ENCODE measurements at places on chromosomes 4 and X.

- DNase-seq, result no peak
Observed at GRCh38 chr4:173839865-173840264, 309.8 kb upstream of the HAND2 start.

- no peak for DNase-seq
Observed at GRCh38 chr4:34720571-34720970, 1523.7 kb downstream of the ARAP2 start.

DNA sequence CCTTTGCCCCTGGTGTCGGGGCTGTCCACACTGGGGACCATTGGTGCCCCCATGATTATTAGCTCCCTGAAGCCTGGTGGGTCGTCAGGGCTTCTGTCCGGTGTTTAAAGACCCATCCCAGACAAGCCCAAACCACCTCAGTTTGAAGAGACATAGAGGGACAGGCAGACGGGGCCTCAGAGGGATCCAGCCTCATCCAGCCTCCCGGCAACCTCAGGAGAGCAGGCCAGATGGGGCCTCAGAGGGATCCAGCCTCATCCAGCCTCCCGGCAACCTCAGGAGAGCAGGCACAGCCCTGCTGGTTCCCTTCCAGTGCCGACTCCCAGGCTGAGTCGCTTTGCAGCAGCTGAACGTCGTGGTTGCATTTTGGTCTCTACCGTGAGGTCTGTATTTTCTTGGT is 32.1 kb downstream of the PIGG start:
- DNase-seq, result no peak

DNA sequence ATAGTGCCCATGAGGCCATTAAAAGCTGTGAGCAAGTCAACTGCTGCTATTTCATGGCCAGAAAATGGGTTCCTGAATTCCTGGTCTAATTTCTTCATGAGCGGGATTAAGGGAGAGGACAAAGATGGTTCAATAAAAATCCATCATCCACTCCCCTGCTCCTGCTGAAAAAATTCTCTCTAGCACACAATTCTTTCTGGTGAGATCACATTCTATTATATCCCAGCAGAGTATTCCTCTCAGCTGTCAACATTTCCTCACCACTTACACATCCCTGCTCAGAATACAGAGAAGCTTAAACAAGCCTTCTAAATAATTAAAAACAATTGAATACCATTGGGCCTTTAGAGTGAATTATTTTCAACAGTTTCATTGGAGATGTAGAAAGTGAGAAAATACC is 9.5 kb downstream of the CT47C1 start:
- no peak for DNase-seq

GRCh38 chr4:38154252-38154651 is 194.1 kb downstream of the PTTG2 start:
- DNase-seq, result no peak

GRCh38 chr4:102759831-102760644 is 730 bp downstream of the MANBA start:
- DNase-seq, result no peak

GRCh38 chr4:102678695-102679335 is 82.0 kb downstream of the MANBA start:
- no peak for DNase-seq

GRCh38 chrX:116239944-116240840 is 69.6 kb downstream of the AGTR2 start:
- DNase-seq, result no peak

DNA sequence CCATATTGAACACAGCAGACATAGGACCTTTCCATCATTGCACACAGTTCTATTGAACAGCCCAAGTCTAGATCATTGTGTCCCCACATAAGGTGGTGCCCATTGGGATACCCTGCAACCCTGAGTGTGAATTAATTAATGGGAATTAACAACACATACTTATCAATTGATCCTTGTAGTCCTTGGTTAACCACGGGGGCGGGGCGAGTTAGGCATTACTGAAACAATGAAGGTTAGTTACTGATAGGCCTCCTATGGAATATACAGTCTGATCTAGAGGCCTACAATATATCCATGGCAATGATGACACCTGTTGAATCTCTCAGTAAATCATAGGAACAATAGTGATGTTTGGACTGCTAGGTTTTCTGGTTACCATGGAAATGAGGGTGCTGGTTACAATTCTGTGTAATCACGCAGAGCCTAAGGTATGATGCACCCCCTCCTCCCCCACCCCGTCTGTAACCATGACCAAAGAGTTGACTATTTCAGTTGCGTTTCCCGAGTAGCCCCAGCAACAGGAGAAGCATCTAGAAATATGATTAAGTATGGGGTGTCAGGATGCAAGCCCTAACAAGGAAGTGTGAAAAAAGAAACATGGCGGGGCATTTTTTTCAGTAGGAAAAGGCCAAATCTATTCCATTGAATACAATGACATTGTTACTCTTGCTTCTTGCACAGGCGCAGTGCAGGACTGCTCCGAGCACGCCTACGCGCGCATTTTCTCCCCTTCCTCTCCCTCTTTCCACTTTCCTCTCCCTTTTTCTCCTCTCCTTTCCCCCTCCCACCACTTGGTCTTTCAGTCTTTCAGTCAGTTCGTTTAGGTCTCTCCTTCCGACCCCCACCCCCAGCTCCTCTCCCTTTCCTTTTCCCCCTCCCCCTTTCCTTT is 677 bp upstream of the NONO start:
- peak; percentile 9 for DNase-seq

DNA sequence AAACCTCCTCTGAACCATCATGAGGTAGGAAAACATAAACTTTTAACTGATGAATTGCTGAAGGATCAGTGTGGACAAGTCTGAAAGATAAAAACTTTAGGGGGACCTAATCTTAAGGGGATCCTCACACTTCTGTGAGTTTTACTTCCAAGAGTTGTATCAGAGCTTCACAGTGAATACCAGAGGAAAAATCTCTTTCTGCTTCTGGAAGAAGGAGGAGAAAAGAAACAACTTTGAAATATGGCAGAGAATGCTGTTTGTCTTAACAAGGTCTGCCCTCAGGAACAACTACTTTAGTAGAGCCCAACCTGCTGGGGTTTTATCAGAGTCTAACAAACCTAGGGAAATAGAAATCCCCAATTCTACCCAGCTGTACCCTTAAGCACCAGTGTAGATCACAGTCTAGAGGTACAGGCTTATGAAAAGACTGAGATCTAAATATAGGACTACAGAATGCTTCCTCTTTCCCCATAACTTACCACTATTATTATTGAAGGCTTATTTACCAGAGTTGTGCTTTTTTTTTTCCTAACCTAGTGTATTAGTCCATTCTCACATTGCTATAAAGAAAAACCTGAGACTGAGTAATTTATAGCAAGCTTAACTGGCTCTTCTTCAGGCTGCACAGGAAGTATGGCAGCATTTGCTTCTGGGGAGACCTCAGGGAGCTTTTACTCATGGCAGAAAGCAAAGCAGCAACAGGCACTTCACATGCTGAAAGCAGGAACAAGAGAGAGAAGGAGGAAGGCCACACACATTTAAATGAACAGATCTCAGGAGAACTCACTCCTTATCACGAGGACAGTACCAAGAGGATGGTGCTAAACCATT is 167.9 kb downstream of the CAMK2D start:
- DNase-seq, result no peak

DNA sequence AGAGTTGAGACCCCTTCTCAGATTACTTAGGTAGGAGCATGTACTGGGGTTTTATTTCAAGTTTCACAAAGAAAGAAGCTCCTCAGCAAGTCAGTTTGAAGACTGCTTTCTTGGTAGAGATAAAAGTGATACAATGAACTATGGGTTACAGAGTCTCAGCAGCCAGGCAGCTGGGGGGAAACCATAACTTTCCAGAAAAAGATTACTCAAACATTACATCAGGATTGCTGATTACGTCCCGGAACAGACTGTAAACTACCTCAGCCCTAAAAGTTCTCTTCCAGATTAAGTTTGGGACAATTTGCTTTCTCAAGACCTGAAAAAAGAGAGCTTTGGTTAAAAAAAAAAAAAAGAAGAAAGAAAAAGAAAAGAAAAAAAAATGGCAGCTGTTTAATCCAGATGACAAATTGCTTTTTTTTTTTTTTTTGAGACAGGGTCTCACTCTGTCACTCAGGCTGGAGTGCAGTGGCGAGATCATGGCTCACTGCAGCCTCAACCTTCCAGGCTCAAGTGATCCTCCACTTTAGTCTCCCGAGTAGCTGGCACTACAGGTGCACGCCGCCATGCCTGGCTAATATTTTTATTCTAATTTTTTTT is 16.6 kb downstream of the SAT1 start:
- DNase-seq, result no peak

GRCh38 chr4:81754169-81754568 is 282.5 kb upstream of the RASGEF1B start:
- DNase-seq, result no peak

- DNase-seq, result no peak
Observed at GRCh38 chrX:78957049-78957767, 12.0 kb downstream of the P2RY10 start.

DNA sequence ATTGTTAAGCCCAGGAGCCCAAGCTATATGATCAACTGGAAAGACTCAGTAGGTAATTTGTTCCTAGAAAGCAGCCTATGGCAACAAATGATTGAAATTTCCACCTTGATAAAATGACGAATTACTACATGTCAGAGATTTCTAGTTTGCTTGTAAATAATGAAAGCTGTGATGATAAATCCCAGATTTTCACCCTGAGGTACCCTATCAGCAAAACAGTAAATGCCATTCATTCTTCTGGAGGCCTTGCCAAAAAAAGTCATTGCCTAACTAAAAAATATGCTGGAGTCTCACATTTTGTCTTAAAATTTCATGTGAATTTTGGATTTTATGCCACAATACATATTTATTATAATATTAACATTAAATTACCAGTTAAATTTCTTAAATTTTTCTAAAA is 71.3 kb downstream of the PPEF2 start:
- no peak for DNase-seq

- no peak for DNase-seq
Observed at GRCh38 chr4:100100985-100101384, 89.3 kb downstream of the DDIT4L start.

DNA sequence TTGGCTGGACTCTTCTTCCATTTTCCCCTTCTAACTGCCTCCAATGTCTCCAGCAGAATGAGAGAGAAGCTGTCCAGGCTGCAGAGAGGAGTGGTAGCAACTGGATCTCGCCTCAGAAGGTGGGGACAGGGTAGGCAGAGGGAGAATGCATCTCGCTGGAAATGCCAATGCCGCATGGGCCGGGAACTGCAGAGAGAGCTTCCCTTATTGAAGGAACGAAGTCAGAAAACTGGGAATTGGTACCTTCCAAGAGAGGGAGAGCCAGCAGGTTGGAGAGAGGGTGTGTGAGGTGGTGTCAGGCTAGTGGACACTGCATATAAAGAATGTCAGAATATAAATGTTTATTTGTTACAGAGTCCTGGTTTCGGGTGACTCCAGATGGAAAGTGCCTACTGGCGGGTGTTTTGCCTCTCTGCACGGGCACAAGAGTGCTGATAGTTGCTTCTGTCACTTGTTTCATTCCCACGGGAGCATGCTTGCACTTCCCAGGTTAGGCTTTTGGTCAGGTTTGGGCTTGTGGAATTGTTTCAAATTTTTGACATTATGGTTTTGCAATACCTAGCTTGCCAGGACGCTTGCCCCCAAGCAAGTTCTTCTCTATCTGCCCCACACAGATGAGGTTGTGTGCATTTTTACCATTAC is 156.8 kb upstream of the STS start:
- no peak for DNase-seq

- DNase-seq, result no peak
Observed at GRCh38 chr4:16992566-16993225, 94.3 kb upstream of the LDB2 start.

DNA sequence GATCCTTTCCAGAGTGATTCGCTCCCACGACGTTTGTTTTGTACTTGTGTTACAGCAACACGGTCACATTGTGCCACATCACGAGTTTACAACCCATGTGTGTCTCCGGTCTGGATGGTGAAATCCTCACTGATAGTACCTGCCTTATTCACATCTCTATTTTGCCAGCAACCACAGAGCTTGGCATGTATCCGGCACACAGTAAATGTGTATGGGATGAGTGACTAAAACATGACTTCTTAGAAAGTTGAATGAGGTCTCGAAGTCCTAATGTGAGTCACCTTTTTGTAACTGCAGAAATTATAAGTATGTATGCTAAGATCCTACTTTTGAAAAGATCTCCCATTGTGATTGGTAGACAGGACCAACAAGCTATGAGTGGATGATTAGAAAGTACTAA is 7.5 kb downstream of the STOX2 start:
- DNase-seq, result no peak

- peak; percentile 3 for DNase-seq
Observed at GRCh38 chrX:155819966-155820491, 61.1 kb upstream of the VAMP7 start.

DNA sequence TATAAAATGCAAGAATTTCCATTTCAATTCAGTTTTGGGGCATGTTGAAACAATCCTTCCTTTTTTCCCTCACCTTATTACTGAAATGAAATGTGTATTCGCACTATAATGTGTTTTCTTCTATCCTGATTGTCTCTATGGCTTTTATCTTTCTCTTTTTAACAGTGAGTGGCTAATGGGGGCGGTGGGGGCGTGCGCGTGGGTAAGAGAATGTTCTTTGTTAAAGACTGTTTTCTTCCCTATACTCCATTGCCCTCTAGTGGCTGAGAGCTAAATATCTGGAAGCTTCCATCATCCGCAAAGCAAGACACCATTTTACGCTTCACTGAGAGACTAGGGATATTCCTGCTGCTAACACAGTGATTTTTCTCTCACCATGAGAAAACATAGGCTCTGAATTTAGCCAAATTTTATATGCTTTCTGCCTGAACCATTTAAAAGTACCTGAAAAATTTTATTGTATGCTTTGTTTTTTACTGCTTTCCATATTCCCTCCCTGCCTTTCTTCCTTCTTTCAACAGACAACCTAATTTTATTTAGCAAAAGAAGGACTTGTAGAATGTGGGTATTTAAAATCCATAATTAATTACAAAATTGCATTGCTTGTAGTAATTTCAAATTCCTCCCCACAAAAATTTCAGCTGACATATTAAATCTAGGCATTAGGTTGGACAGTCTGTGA is 194.0 kb downstream of the GASK1B start:
- DNase-seq, result no peak

DNA sequence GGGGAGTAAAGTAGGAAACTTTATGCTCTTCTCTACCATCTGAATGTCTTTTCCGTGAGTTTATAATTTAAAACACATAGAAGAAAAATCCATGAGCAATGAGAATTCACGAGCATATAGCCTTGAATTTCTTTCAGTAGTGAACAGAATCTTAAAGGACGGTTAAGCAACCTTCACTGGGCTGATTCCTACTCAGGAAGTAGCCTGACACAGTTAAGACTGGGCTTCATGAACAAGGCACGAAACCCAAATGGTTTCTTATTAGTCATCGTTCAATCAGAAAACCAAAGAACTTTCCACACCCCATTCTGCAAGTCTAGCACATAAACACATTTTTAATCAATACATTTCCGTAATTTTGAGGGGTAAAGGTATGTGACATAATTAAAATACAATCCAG is 95.8 kb downstream of the SH3KBP1 start:
- DNase-seq, result no peak

DNA sequence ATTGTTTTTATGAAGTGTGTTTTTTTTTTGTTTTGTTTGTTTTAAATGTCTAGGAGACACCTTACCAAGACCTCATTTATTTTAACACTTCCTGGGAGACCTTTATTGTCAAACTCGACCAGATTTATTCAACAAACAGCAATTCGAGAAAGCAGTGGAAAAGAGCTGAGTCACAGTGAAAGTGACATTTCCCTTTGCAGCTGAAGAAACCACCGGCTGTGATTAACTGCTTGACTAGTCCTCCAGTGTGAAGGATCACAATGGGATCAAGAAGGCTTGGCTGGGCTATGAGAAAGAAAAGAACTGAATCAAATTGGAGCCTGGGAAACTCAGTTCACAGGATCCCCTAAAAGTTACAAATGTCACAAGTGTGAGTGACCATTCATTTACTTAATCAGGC is 11.9 kb upstream of the ADH7 start:
- DNase-seq, result no peak
